ENCODE measurements at places on chromosomes 5 and 9.

- no peak for DNase-seq
Measured at GRCh38 chr5:31758803-31759425, 120.0 kb downstream of the PDZD2 start.

GRCh38 chr5:68215898-68216244 lies 315 bp downstream of the PIK3R1 start:
- no peak for DNase-seq

DNA sequence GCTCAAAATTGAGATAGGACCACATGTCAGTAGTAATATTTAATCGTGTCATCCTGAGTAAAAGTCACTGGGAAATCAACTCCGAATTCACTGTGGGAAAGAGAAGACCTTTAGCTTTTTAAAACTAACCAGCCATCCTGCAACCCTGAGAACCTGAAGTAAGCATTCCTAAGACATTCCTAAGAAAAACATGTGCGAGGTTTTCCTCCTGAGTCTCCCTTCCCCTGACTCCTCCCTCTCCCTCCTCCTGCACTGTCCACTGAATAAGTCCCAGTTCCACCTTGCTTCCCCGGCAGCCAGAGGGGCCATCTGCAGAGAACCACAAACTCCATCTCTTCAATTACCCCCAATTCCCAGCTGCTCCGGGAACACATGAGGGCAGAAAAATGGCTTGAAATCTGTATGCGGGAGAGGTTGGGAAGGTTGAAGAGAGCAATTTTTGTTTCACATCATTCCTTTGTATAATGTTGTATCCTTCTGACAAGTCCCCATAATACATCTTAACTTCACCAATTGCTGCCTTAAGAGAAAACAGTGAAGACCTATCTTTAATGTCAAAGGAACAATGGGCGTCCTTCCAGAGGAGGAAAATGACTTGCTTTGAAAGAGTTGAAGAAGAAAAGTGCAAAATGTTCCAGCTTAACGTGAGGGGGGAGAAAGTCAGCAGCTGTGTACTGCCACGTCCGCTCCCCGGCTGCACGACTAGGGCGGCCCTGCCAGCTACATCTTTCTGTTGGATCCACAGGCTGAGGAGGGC lies 186.3 kb downstream of the ZNF462 start:
- no peak for DNase-seq

DNA sequence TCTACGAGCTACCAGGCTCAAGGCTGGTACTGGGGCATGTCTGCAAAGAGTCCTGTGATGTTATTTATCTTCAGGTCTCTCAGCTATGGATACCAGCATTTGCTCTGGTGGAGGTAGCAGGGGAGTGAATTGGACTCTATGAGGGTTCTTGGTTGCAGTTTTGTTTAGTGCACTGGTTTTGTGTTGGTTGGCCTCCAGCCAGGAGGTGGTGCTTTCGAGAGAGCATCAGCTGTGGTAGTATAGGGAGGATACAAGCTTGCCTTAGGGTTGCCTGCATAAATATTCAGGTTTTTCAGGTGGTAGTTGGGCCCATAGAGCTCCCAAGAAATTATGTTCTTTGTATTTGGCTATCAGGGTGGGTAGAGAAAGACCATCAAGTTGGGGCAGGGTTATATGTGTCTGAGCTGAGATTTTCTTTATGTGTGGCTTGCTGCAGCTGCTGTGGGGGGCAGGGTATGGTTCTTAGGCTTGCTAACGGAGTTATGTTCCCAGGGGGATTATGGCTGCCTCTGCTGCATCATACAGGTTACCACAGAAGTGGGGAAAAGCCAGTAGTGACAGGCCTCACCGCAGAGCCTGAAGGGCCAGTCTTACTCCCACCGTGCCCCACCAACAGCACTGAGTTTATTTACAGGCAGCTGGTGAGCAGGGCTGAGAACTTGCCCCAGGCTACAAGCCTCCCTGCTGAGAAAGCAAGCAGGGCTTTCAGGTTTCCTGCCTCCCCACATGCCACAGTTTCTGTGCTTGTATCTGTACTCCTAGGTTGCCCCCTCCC lies 9.7 kb upstream of the RIOK2 start:
- no peak for DNase-seq

DNA sequence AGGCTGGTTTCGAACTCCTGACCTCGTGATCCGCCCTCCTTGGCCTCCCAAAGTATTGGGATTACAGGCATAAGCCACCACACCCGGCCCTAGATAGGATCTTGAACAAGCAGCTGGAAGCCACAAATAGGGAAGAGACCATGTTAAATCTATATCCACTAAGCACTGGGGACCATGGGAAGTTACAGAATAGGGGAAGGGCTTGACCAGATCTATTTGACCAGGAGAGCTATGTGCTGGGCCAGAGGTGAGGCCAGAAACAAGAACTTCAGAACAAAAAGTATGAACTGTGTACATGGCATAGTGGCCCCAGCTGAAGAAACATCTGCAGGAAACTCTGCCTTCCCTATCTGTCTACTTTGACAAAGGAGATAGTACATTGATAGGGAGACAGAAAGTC lies 10.8 kb downstream of the KLF4 start:
- DNase-seq = no peak

Measured in suppressor macrophage treated with lipopolysaccharide for 4 hours (primary cell).